Mammary epithelial cell (primary cell): ENCODE measurements at places on chromosomes 5 and 9.

- DNase-seq, result no peak
Observed at GRCh38 chr5:14226554-14226953, 83.4 kb downstream of the TRIO start.

DNA sequence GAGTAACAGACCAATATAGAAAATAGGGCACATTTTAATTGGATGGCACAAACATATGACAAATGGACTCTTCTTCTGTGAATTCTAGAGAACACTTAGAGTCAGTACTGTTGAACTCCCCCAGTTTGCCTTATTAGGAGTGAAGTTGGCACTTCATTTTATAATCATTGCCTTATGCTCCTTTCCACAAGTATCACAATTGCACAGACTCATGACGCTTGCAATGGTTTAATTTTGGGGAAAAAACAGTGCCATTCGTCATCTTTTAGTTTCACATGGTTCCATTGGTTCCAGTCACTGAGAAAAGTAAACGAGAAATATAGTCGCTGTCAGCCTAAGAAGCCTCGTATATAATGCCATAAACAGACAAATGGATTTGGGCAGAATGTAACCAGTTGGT is 71.2 kb downstream of the LURAP1L start:
- DNase-seq, result no peak

- DNase-seq, result no peak
Observed at GRCh38 chr9:4292781-4293180, 7.1 kb downstream of the GLIS3 start.

- no peak for DNase-seq
Observed at GRCh38 chr5:63261695-63262094, 683.1 kb downstream of the LRRC70 start.

DNA sequence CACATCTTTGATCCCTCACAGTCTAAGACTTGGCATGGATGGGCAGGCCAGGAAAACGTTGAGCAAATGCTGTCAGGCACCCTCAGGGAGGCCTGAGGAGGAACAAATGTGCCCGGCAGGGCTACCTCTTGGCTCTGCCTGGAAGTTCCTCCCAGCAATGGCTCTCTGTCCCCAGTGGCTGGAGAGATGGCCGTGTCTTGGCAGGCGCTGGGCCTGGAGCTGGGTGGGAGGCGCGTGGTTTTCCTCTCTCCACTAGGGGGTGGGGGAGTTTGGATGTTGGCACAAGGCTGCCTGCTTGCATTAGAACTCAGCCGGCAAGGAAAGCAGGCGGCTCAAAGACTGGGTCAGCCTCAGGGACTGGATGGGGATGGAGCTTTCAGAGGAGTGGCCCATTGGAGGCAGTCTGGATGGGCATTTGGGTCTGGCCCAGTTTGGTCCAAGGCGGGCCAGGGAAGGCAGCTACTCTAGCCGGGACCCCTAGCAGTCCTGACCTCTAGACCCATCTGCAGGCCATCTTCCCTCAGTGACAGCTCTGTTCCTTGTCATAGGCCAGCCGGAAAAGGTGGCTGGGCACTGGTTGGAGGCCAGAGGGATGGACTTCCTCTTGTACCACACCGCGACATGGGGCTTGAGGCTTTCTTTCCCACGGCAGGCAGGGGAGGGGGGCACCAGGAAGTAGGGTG is 68.2 kb upstream of the STC2 start:
- no peak for DNase-seq

GRCh38 chr5:11658376-11658775 is 245.9 kb downstream of the CTNND2 start:
- no peak for DNase-seq

GRCh38 chr9:131404581-131404980 is 10.7 kb downstream of the PRRC2B start:
- DNase-seq, result no peak

GRCh38 chr9:130172858-130173665 is 858 bp downstream of the NCS1 start:
- no peak for DNase-seq

- DNase-seq, result no peak
Observed at GRCh38 chr9:110936719-110937452, 101.4 kb downstream of the LPAR1 start.

GRCh38 chr5:79495311-79495710 is 18.6 kb downstream of the HOMER1 start:
- peak; percentile 76 for DNase-seq

DNA sequence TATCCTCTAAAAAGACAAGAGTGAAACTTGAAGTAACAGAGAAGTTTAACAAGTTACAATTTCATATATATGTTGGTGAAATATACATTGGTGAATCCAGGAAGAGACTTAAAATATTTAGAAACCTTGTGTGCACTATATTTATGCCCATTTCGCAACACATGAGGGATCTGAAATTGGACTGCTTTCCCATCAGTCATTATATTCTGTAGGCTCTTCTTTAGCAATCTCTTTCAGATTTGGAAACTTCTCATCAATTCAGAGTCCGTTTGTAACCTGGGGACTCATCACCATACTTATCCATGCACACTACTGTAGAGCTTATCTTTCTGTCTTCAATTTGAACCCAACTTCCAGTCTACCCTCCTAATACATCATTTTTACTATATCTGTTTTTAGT is 2.1 kb downstream of the ITGA1 start:
- no peak for DNase-seq

DNA sequence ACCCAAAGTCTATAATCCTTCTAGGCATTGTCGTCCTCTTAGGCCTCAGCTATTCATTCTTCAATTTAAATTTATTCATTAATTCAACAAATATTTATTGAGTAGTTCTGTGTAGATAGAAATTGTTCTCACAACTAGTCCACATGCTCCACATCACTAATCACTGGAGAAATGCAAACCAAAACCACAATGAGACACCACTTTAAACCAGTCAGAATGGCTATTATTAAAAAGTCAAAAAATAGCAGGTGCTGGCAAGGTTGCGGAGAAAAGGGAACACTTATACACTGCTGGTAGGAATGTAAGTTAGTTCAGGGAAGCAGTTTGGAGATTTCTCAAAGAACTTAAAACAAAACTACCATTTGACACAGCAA is 51.1 kb upstream of the TNFSF15 start:
- no peak for DNase-seq

GRCh38 chr5:142551338-142552067 is 134.4 kb downstream of the FGF1 start:
- DNase-seq, result no peak

- no peak for DNase-seq
Observed at GRCh38 chr5:136200130-136200529, 7.2 kb upstream of the SMIM32 start.

DNA sequence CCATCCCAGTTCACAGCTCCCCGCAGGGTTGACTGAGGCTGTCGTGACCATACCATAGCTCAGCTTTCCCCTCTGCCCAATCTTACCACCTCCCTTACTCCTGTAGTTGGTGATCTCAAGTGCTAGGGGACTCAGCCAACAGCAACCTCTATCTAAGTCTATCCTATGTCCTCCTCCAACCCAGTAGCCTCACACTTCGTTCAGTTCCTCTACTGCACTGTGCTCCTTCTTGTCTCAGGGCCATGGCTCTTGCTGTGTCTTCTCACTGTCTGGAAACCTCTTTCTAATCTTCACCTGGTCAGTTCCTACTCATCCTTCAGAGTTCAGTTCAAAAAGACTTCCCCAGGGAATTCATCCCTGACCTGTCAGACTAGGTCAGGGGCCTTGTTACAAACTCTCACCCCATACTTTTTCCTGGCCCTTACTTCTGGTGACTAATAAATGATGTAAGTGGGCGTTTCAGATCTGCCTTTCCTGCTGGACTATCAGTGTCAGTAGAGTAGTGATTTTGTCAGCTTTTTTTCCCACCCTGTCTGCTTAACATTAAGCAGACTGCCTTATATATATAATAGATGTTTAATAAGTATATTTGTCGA is 53.6 kb upstream of the NR3C1 start:
- DNase-seq, result peak; percentile 53

GRCh38 chr9:121237916-121238315 is 30.0 kb upstream of the GSN start:
- no peak for DNase-seq

DNA sequence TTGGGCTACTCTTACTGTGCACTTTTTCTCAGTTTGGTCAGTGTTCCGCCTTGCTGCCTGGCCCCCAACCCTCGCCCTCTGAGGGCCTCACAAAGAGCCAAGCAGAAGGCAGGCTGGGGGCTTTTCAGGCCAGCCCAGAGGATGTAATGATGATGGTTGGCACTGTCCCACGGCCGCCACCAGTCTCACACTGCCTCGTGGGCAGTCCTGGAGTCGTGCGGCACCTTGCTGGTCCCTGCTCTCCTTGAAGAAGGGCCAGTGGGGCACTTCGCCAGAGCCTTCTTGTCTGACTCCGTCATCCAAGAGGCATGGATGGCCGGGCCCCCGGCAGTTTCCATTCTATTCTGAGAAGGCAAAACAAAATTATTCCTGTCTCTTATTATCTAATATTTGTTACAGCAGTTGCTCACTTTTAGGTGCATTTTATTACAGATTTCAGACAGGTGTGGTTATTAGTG is 21.0 kb downstream of the TENT4A start:
- DNase-seq, result no peak

DNA sequence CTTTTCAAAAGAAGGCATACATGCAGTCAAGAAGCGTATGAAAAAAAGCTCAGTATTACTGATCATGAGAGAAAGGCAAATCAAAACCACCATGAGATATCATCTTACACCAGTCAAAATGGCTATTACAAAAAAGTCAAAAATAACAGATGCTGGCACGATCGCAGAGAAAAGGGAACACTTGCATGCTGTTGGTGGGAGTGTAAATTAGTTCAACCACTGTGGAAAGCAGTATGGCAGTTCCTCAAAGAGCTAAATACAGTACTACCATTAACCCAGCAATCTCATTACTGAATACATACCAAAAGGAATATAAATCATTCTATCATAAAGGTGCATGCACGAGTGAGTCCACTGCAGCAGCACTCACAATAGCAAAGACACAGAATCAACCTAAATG is 24.5 kb downstream of the RETREG1 start:
- DNase-seq, result no peak

DNA sequence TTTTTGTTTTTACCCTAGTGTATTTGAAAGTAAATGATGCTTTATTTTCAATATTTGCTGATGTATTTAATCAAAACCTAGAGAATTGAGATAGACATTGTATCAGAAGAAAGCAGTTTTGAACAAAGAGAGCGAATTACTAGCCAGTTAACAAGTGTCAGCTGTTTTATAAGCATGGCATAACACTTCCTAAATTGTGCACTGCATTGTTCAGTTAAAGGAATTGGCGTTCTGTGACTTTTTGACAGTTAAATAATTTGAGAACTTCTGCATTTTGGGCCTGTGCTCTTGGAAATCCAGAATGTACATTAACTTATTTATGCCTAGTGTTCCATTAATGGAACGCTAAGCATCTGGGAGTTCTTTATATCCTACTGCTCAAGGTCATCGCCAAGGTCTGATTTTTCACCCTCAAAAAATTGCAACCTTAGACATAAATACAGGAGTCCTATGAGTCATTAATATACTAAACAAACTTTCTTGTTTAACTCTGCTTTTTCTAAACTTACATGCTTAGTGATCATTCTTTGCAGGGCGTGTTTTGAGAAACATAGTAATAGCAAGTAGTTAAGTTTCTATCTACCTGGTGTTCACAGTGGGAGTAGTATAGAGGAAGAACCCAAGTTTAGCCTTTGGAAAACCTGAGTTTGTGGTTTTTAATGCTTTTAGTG is 31.1 kb downstream of the RASA1 start:
- DNase-seq, result no peak

GRCh38 chr5:110957934-110958333 is 113.6 kb upstream of the TSLP start:
- peak; percentile 93 for DNase-seq

- DNase-seq, result no peak
Observed at GRCh38 chr9:84937180-84937579, 267.7 kb downstream of the NTRK2 start.

- DNase-seq, result no peak
Observed at GRCh38 chr5:41787265-41787664, 83.0 kb downstream of the OXCT1 start.

- no peak for DNase-seq
Observed at GRCh38 chr5:172180936-172181335, 7.1 kb downstream of the STK10 start.

DNA sequence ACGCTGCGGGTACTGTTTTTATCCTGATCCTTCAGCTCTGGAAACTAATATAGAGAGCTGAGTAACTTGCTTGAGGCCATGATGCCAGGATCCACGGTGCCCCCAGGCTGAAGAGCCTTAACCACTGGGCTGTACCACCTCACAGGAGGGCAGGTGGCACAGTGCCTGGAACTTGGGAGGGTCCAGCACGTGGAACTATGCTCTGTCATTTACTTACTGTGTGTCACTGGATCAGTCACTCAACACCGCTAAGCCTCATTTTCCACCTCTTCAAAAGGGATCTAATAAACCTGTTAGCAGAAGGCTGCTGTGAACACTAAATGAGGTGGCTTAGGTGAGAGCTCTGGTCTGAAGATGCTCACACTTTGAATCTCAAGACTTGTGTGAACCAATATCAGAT is 29.6 kb downstream of the KCNIP1 start:
- no peak for DNase-seq

GRCh38 chr9:117535434-117535833 is 120.6 kb upstream of the ASTN2 start:
- no peak for DNase-seq

- DNase-seq, result peak; percentile 17
Observed at GRCh38 chr5:135535420-135535819, 344 bp downstream of the NEUROG1 start.

DNA sequence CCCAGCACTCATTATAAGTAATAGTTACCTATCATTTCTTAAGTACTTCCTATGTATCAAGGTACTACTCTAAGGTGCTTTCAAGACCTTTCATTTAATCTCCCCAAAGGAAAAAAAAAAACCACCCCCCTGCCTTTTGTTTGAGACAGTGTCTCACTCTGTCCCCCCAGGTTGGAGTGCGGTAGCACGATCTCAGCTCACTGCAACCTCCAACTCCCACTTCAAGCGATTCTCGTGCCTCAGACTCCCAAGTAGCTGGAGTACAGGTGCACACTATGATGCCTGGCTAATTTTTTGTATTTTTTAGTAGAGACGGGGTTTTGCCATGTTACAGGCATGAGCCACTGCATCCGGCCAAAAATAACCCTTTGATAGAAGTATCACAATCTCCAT is 29.9 kb downstream of the SERINC5 start:
- no peak for DNase-seq

GRCh38 chr5:139743001-139743771 is 52.4 kb upstream of the PSD2 start:
- no peak for DNase-seq

DNA sequence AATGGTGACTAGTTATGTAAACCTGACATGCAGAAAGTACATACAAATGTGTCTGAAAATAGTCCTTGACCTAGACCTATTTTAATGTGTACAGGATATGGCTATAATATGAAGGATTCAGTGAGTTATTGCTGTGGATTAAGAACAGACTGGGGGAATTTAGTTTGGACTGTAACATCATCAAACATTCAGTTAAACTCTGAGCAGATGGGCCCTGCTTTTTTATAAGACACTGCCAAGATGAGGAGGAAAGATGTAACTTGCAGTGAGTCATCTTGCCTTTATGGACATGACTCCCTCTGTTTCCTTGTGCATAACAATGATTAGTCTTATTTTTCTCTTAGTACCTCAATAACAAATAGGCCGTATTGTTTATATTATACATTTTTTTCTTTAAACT is 12.2 kb downstream of the PPP3R2 start:
- peak; percentile 31 for DNase-seq
